ENCODE measurements at places on chromosomes 16 and 17. TPM values are rescaled to one million over a fixed set of nuclear protein-coding genes. Genes with fewer than 3 reads are reported as not detected.

HOXB9 gene
- 0.49 TPM for total RNA-seq

KRT9 gene
- 0.06 TPM for total RNA-seq

RHBDL1 gene
- 0.50 TPM for total RNA-seq

FKBP10 gene
- total RNA-seq = 243 TPM

CX3CL1 gene
- total RNA-seq = 89.1 TPM

KRT17 gene
- total RNA-seq = 1.2 TPM

KCNJ2 gene
- total RNA-seq = 15.1 TPM
